Cardiac muscle cell (in vitro differentiated cells and primary cell): ENCODE measurements at places on chromosomes 5 and 9. TPM values are rescaled to one million over a fixed set of nuclear protein-coding genes. Genes with fewer than 3 reads are reported as not detected.

The TRIM14 gene
- 0.57 and 4.4 TPM in 2 replicates for polyA plus RNA-seq

The PCDHB3 gene
- polyA plus RNA-seq, result 0.34 and 1.2 TPM in 2 replicates

DNA sequence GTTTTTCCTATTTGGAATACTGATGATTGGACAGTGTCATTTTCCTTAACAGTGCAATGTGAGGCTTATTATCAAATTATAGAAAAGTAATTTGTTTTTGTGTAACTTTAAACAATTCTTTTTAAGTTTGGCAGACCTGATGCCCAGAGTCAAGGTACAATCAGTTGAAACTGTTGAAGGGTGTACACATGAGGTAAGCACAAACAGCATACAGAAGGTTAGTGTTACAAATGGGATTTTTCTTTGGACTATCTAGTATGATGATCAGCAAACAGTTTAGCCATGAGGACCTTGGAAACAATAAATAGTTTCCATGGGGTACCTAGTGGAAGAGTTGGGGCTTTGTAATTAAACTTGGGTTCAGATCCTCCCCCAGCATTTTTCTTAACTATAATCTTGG lies 16.2 kb downstream of the MTREX start:
- no peak overlapping the region for H3K27ac ChIP-seq
- no peaks in the 10 kb centered on the region for H3K4me1 ChIP-seq
- DNase-seq, result no peak
- peaks cover 9% of the 10 kb centered on the region for H3K36me3 ChIP-seq

- H3K27ac ChIP-seq, result no peak overlapping the region
- peaks cover 8% of the 10 kb centered on the region for H3K4me1 ChIP-seq
- no peak overlapping the region for H3K4me3 ChIP-seq
- peak; percentile 11 for DNase-seq
These were observed 5.6 kb downstream of the RAD23B start for GRCh38 chr9:107288701-107289100.

DNA sequence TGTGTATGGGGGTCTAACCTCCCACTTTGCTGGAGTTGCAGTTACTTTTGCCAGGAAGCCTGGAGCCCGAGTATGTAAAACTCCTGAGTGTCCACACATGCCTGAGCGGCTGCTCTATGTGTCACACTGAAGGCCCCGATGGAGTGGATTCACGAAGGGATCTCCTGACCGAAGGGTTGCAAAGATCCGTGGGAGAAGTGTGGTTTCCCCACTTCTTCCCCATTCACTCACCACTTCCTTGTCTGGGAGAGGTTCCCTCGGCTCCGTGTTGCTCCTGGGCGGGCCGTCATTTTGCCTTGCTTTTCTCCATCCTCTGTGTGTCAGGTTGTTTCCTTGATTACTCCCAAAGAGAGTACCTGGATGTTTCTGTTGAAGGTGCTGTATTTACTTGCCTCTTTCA lies 16.2 kb upstream of the IL3 start:
- no peak for DNase-seq
- H3K36me3 ChIP-seq, result no peaks in the 10 kb centered on the region
- H3K27me3 ChIP-seq, result no peaks in the 10 kb centered on the region
- no peaks in the 10 kb centered on the region for H3K4me1 ChIP-seq
- no peak overlapping the region for H3K27ac ChIP-seq

GRCh38 chr9:84759300-84759750 lies 89.8 kb downstream of the NTRK2 start:
- no peaks in the 10 kb centered on the region for H3K36me3 ChIP-seq
- H3K4me1 ChIP-seq, result no peaks in the 10 kb centered on the region
- DNase-seq, result no peak
- H3K4me3 ChIP-seq, result no peak overlapping the region
- H3K27me3 ChIP-seq, result no peaks in the 10 kb centered on the region

The ARHGEF39 gene
- 5.6 and 36.9 TPM in 2 replicates for polyA plus RNA-seq

The CDC20B gene
- polyA plus RNA-seq, result 0.39 and 0.89 TPM in 2 replicates

The ADAMTS6 gene
- polyA plus RNA-seq, result 3.3 and 8.8 TPM in 2 replicates

DNA sequence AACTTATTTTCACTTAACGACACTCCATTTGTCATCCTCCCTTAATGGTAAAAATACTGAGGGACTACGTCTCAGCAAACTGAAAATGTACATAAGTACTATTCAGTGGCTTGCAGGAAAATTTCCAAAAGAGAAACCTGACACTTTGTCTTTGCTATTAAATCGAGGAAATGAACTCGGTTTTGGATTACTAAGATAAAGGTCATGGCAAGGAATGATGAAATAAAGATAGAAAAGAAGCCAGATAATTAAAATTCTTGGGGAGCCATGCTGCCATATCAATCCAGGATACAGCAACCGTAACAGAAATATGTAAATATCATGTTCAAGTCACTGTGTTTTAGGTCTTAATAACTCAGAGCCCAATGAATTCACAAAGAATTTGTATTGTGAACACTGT lies 647.8 kb downstream of the CDH9 start:
- no peak overlapping the region for H3K27ac ChIP-seq
- H3K4me1 ChIP-seq, result no peaks in the 10 kb centered on the region
- DNase-seq, result no peak

The PTGDS gene
- 3.4 and 5.3 TPM in 2 replicates for polyA plus RNA-seq

- H3K36me3 ChIP-seq, result no peaks in the 10 kb centered on the region
- H3K27ac ChIP-seq, result no peak overlapping the region
- H3K4me3 ChIP-seq, result no peak overlapping the region
- peaks cover 9% of the 10 kb centered on the region for H3K4me1 ChIP-seq
- peak; percentile 76 for DNase-seq
- H3K27me3 ChIP-seq, result no peaks in the 10 kb centered on the region
These were observed 4.9 kb upstream of the AMACR start for GRCh38 chr5:34012791-34013190.

DNA sequence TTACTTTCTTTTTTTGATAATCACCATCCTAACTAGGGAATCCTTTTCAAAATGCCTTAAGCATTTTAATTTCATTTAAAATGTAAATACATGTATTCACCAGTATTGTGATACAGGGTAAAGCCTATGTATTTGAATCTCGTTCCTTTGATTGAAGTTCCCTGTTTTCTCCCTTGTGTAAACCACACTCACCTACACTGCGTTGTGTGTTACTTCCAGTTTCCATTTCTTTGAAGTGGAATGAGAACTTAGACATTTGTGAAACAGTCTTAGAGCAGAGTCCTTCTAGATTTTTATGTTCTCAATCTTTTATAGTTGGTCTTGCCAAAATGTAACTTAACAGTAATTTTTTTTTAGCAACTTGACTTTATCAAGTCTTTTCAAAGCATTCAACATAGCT lies 101.4 kb downstream of the ZNF462 start:
- H3K27me3 ChIP-seq, result no peaks in the 10 kb centered on the region
- H3K36me3 ChIP-seq, result peaks cover 4% of the 10 kb centered on the region
- no peak for DNase-seq
- no peak overlapping the region for H3K4me3 ChIP-seq
- no peak overlapping the region for H3K27ac ChIP-seq
- peaks cover 23% of the 10 kb centered on the region for H3K4me1 ChIP-seq

DNA sequence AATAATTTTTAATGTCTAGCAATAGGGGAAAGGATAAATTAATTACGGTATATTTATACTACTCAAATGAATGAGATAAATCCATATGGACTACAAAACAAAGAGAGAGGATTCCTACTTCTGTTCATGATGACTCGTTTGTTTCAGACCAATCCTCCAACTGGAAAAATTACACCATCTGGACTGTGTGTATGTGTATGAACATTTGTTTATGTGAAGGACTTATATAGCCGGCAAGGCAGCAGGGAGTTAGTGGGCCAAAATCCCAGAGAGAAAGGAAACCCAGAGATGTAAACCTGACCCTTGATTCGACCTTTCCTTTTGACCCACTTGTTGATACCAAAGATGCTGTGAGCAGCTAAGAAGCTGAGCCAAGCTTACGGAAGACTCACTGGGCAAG lies 20.1 kb downstream of the PDE6A start:
- no peak overlapping the region for H3K4me3 ChIP-seq
- H3K4me1 ChIP-seq, result no peaks in the 10 kb centered on the region
- H3K36me3 ChIP-seq, result no peaks in the 10 kb centered on the region

DNA sequence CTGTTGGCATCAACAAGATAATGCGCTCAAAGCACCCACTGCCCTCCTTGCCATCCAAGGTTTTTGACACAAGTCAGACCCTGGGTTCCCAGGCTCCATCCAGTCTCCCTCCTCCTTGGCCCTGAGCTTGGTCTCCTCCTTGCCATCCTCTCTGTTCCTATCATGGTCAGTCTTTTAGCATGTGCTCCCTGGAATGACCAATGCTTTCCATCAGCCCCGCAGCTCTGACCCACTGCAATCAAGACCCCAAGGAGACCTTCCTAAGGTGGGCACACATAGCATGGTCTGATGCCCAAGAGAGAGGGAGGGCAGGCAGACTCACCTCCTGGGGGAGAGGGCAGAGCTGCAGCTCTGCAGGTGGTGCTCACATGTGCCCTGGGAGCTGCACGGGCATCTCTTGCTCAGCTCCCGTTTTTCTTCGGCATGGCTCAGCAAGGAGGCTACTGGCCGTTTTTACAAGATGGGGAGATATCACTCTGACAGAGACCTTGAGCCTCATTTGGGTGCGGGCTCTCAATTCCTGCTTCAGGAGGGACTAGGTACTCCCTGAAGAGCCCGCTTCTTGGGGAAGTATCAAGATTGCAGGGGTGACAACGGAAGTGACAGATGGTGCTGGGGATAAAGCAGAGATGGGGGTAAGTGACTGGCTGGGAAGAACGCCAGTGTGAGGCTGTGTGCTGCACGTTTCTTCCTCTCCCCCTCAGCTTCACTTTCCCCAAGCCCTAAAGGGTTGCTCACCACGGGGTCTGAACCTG lies 3.3 kb downstream of the SEPTIN8 start:
- DNase-seq, result no peak
- no peak overlapping the region for H3K27ac ChIP-seq
- H3K4me3 ChIP-seq, result no peak overlapping the region
- peaks cover 15% of the 10 kb centered on the region for H3K27me3 ChIP-seq
